ENCODE measurements at places on chromosomes 6 and 20.

GRCh38 chr6:130947464-130947863 lies 115.6 kb downstream of the EPB41L2 start:
- no peak for DNase-seq

GRCh38 chr6:3455569-3456394 lies 1.1 kb downstream of the SLC22A23 start:
- DNase-seq = peak; percentile 11

DNA sequence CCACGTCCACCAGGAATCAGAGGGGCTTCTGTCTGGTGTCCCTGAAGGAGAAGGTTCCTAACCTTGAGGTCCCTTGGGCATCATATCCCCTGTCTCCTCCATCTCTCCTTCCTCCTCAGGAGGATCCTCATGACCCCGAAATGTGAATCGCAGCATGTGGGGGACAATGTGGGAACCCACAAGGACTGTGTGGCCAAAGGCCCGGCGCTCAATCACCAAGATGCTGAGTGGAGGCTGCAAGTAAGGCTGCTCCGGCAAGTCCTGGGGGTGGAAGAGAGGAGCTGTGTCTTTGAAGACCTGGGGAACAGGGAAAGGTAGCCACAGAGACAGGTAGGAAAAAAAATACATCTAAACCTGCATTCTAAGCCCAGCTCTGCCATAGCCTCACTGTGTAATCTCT lies 36.4 kb upstream of the SPAG4 start:
- no peak for DNase-seq

DNA sequence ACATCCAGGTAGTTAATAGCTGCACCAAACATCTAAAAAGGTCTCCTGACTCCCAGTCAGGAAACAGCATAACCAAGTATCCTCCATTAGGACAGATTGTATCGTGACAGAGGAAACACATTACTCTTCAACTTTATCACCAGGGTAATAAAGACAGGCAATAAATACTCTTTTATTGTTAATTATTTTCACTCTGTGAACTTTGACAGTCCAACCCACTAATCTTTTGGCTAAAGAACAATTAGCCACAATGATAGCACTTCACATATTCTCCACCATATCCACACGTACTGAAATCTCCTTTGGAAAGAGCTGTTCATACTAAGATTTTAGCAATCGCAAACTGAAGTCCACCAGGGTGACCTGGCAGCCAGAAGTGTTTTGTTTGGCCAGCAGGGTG lies 46.4 kb downstream of the ARHGAP18 start:
- DNase-seq = no peak

DNA sequence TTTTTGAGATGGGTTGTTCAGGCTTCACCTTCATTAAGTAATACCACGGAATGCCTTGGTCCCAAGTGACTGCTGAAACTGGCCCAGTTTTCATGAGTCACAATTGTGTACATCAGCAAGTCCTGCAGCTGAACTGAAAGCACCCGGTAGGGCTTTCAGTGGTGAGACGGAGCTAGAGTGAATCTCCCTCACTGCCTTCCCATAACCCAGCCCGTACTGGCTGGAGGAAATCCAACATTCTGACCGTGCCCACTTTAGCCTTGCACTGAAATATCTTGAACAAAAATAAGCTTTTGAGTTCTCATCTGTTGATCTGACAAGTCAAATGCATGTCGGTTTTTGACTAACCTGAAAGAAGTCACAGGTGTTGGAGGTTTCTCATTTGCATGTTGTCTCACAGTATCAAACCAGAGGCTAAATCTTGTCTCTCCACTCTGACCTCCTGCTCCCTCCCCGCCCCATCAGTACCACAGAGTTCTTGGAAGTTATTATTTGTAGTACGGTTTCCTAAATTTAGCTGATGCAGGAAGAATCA lies 35.9 kb downstream of the DUSP22 start:
- DNase-seq = no peak

DNA sequence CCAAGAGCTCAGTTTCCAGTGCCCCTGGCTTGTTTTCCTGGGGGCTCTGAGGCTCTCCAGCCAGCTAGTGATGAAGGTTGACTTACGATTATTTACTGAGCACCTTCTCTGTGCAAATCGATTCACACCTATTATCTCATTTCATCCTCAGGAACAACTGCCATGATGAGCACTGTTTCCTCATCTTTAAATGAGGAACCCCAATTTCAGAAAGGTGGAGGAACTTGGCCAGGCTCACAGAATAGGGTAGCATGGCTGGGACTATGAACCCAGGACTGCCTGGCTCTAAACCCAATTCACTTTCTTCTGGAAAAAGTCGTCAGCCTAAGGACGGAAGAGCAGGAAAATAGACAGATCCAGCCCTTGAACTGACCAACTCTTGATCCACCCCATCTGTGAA lies 3.5 kb upstream of the BPI start:
- no peak for DNase-seq

GRCh38 chr6:146287691-146288369 lies 255.8 kb upstream of the RAB32 start:
- DNase-seq = no peak

DNA sequence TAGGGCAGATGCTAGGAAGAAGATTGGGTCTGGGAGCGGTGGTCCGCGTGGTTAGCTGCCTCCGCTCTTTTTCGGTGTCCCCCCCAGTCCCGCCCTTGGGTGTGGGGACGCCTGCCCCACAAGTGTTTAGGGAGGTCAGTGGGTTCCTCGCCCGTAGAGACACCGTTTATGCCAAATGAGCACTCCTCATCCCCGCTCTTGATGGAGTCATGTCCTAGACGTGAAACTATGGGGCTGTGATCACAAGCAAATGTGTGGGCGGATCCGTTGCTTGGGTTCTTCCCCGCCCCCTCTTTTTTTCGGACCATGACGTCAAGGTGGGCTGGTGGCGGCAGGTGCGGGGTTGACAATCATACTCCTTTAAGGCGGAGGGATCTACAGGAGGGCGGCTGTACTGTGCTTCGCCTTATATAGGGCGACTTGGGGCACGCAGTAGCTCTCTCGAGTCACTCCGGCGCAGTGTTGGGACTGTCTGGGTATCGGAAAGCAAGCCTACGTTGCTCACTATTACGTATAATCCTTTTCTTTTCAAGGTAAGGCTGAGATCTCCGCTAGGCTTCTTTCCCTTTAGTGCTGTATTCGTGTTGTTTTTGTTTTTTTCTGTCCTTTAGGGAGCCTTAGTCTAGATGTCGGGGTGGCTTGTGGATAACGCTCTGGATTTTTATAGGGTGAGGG lies at the start of gene HSP90AB1:
HSP90AB1 (plus strand) TSS at position 439 of the 675 bp plus-strand sequence. CDS start 1,529 bp downstream, outside the sequence.
- peak; percentile 92 for DNase-seq

GRCh38 chr6:55866128-55866527 lies 9.3 kb downstream of the BMP5 start:
- DNase-seq = no peak

DNA sequence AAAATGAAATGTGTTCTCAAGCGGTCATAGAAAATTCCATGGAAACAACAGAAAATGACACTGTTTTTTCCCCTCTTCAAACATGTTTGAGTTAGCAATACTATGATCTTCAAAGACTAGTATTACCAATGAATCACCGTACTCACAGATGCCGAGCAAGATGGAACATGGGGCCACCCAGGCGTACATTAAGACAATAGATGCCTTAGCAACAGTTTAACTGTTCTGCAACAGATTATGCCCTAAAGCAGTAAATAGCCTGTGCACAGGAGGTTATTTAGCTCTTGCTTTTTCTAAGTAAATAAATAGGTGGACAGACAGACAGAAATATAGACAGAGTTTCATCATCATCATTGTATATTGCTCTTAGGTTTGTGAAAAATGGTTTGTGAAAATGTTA lies 284.0 kb upstream of the DEFB112 start:
- no peak for DNase-seq

DNA sequence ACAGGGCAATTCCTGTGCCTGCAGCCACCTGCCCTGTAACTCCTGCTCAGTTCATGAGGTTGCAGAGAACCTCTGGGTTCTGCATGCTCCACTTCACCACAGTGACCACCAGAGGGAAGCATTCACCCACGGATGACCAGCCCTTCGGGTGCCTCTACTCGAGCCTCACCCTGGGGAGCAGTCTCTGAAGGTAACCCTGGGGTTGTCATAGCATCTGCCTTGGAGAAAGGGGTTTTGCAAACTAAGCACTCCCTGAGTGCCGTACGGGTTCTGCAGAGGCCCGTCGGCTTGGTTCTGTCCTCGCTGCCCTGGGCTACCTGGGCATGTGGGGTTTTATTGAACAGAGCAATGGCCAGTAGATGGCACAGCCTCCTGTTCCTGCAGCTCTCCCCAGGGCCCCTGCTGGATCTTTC lies 10.2 kb upstream of the CST5 start:
- peak; percentile 60 for DNase-seq

- no peak for DNase-seq
Observed at GRCh38 chr6:126909493-126909892, 209.0 kb upstream of the RSPO3 start.
